Stimulated activated CD4-positive, alpha-beta T cell treated with anti-CD3 and anti-CD28 coated beads, TNF-alpha, amount 100 ng/mL, for 4 hours (primary cell): ENCODE measurements at places on chromosomes 6 and 20.

DNA sequence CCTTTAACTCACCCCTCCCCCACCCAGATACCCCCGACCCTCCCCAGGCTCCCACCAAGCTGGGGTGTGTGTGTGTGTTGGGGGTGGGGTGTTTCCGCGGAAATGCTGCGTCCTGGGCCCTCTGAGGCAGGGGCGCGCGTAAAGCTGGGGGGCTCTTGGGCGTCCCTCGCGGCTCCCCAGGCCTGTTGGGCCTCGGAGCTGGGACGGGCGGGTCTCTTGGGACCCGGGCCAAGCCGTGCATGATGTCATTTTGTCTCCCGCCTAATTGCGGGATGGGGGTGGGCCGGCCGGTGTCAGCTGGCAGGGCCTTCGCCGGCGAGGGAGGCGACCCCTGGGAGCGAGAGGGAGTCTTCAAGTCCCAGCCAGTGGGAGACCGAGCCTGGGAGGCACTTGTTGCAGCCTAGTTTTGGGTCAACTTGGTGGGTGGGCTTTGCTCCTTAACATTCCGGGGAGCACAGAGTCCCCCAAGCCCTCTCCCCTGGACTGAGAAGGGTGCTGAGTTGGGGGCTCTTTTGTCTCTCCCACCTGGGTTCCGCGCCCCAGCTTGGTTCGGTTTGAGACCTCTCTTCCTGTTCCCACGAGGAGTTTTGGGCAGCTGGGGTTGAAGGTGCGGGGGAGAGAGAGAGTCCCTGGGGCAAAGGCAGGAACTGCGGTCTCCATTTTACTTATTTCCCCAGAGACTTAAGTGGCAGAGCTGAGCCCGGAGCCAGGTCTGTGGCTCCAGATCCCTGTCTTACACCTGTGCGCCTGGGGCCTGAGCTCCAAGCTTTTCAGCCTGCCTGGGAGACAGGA lies 623 bp downstream of the MYBL2 start:
- no peak for DNase-seq

- DNase-seq = no peak
These were observed at the start of gene TCP11 for GRCh38 chr6:35141007-35141655. TSS of gene TCP11 (minus strand) at chr6:35141339. CDS start at chr6:35140870, 469 bp downstream.

DNA sequence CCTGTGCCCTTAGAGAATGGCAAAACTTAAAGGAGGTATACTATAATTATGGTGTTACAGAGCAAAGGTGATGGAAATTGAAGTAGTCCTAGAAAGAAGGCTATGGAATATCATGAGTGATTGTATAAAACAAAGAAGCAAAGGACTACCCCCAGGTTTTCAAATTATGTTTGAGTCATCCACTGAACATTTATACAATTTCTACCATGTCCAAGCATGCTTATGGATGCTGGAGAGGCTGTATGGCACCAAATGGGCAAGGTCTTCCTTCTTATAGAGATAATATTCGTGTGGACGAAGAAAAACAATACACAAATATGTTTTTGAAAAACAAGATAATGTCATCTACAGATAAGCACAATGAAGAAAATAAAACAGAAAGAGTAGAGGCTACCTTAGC lies 177.5 kb downstream of the KHDC1L start:
- no peak for DNase-seq

GRCh38 chr20:17189976-17190695 lies 36.7 kb upstream of the PCSK2 start:
- no peak for DNase-seq

DNA sequence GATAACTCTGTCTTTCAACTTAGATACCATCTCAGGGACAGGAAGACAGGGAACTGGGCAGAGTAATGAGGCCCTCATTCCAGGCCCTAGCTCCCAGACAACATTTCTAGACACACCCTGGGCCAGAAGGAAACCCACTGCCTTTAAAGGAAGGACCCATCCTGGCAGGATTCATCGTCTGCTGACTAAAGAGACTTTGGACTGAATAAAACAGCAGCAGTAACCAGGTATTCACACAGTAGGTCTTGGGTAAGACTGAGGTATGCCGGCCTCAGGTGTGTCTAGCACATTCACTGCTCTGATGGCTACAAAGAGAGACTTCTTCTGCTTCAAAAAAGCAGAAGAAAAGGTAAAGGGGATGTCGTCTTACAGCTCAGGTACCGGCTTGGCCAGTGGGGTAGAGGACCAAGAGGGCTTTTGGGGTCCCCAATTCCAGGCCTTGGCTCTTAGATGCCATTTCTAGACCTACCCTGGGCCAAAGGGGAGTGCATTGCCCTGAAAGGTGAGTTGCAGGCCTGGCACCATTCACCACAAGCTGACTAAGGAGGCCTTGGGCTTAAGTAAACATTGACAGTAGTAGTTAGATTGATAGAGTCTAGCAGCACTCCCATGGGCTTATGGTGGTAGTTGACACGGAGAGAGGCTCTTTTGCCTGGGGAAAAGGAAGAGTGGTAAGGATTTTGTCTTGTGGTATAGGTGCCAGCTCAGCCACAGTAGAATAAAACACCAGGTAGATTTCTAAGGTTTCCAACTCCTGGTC lies 13.4 kb downstream of the SNX14 start:
- no peak for DNase-seq

- DNase-seq = no peak
These were observed 129.9 kb downstream of the UTRN start for GRCh38 chr6:144415014-144415413.

DNA sequence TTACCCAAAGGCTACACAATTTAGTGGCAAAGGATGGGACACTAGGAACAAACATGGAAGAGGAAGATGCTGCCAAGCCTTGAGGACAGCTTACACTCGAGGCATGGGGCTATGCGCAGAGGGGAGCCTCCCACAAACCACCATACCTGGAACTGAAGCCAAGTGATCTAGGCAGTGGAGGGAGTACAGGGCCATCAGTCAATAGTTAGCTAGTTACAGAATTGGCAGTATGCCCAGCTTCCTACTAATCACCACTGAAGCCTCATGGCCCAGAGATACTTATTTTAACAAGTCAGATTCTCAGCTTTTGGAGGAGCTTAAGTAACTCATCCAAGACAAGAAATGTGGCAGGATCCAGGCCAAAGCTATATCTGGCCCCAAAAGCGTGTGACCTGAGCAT lies 226.6 kb upstream of the MOCS1 start:
- DNase-seq = no peak

DNA sequence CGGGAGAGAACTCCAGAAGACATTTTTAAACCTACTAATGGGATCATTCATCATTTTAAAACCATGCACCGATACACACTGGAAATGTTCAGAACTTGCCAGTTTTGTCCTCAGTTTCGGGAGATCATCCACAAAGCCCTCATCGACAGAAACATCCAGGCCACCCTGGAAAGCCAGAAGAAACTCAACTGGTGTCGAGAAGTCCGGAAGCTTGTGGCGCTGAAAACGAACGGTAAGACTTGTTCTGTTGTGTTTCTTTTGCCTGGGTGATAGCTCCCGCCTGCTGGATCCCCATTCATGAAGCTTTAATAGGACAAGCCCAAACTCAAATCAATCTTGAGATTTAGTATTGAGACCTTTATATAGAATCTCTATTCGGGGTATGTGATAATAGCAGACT lies 4.2 kb downstream of the TNFAIP3 start:
- no peak for DNase-seq

DNA sequence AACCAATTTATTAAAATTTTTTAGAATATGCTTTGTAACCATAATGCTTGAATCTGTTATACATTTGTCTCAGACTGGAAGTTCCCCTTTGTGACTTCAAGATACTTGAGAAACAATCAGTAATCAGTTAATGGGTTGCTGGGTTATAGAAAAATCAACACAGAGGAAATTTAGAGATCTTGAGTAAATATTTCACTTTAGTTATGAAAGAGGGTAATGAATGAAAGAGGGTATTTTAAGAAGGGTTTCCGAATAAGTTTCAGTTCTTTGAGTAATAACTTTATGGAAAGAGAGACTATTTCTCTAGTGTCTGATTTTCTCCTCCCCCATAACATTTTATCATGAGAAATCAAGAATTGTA lies 21.4 kb downstream of the ZFAND3 start:
- no peak for DNase-seq

DNA sequence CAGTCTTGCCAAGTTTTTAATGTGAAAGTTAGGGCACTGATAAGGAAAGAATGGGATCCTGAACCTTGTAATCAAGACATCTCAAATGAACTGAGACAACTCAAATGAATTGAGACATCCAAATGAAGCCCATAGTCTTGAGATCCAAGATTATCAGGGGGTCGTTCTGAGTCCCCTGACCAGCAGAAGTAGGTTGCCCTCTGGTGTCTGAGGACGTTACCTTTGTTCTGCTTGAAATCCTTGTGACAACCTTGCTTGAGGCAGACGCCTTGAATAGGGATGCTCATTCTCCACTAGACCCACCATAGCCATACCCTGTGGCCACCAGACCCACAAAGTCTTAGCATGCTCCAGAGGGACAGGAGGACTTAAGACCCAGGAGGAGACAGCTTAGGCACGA lies 37.7 kb downstream of the ZBTB9 start:
- DNase-seq = no peak

DNA sequence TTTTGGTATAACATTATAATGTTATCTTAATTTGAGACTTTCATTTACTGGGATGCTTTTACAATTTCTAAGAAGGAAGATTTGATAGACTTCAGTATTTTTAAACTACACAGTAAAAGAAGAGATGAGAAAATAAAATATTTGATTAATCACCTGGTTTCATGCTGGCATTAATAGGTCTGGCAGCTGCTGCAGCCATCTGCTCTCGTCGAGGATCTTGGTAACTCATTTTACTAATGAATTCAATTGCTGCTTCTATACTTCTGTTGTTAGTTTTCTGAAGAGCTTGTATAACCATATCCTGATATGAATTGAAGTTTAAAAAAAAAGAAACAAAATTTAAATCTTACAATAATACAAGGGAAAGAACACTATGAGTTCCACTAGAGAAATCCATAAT lies 23.0 kb downstream of the LATS1 start:
- no peak for DNase-seq

- no peak for DNase-seq
These were observed 10.4 kb downstream of the SRXN1 start for GRCh38 chr20:642398-643174.

DNA sequence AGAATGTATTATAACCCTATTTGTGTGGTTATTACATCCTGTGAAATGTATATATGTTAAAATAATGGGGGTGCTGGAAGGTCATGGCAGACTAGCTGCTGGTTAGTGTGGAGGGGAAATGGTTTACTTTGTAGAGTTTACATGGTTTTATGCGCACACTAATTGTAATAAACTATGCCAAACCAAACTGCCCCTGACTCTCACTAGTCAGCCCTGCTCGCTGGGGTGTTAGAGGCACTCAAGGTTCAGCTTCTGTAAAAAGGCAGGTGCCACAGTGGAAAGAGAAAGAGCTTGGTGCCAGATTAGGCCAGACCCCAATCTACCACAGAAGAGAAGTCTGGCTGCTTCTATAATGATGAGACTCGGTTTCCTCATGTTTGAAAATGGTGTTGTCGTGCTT lies 52.7 kb downstream of the GOPC start:
- no peak for DNase-seq

DNA sequence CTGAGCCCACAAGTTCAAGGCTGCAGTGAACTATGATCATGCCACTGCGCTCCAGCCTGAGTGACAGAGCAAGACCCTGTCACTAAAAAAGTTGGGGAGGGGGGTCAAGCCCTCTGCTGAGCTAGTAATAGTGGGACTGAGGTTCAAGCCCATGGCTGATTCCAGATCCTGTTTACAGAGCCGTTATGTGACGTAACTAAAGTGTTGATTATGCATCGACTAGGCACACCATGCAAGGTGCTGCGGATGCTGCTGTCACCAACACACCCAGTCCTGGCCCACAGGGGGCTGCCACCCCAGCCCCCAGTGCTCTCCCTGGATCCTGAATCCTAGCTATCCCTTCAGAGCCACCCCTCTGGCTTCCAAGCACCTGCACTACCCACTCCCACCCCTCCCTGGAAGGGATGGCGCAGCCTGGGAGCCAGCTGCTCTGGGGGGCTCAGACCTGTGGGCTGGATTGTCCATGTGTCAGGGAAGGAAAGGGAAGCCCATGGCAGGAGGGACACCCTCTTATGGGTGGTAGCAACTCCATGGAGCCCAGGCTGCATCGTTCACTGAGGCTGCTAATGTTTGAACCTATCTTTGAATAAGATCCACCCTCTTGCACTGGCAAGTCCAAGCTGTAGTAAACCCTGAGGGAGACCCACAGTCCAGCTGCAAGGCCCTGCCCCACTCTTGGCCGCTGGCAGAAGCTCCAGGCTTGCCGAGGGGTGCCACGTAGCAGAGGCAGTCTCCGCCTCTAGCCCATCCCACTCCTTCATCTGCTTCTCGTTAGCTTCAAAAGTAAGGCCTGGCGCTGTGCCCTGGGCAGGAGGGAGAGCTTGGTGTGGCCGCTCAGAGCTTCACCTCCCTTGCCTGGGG lies 95.0 kb downstream of the SNX5 start:
- no peak for DNase-seq

GRCh38 chr6:108733051-108733450 lies 115.2 kb upstream of the ARMC2 start:
- no peak for DNase-seq

DNA sequence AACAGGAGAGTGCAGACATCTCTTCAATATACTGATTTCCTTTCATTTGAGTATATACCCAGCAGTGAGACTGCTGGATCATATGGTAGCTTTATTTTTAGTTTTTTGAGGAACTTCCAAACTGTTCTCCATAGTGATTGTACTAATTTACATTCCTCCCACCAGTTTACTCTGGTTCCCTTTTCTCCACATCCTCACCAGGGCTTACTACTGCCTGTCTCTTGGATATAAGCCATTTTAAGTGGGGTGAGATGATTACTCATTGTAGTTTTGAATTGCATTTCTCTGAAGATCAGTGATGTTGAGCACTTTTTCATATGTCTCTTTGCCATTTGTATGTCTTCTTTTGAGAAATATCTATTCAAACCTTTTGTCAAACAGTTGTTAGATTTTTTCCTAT lies 64.9 kb upstream of the HMGCLL1 start:
- DNase-seq = no peak
